ENCODE measurements at places on chromosomes 3 and 15.

DNA sequence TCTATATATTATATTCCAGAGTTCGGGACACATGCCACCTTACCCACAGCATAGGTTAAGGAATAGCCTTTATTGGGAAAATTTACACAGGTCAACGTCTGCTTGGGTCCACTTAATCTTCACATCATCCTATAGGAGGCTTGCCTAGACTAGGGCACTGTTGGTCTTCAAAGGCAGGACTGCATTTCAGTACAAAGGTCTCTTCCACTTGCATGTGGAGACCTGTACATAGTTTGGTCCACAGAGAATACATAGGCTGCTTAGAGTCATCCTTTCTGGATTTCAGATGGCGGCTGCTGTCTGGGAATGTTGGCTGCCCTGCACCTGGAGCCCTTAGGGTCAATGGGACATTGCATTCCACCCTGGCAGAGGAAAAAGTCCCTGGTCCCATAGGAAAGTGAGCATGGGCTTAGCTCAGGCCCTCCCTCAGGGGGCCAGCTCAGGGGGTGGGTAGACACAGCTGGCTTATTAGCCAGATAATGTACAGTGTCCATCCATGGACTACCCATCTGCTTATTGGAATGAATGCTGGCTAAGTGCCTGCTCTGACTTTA lies 75.3 kb upstream of the TGFBR2 start:
- no peak for DNase-seq

- no peak for DNase-seq
These were observed at the start of gene CD86 for GRCh38 chr3:122055215-122055614. Gene CD86 (plus strand): TSS chr3:122055362. CDS start chr3:122055490, 128 bp downstream.

GRCh38 chr3:142210608-142211007 lies 14.8 kb downstream of the GK5 start:
- DNase-seq: no peak

- DNase-seq: no peak
These were observed 996 bp upstream of the SLC28A1 start for GRCh38 chr15:84883466-84883865.

- DNase-seq: no peak
These were observed 26.6 kb upstream of the PAQR5 start for GRCh38 chr15:69272139-69272538.
